Stimulated activated CD8-positive, alpha-beta memory T cell treated with anti-CD3 and anti-CD28 coated beads, Interleukin-15, amount 100 ng/mL, for 48 hours (primary cell): ENCODE measurements at places on chromosomes 5 and 9.

GRCh38 chr9:108606401-108606800 lies 249.4 kb downstream of the ACTL7B start:
- no peak for DNase-seq

DNA sequence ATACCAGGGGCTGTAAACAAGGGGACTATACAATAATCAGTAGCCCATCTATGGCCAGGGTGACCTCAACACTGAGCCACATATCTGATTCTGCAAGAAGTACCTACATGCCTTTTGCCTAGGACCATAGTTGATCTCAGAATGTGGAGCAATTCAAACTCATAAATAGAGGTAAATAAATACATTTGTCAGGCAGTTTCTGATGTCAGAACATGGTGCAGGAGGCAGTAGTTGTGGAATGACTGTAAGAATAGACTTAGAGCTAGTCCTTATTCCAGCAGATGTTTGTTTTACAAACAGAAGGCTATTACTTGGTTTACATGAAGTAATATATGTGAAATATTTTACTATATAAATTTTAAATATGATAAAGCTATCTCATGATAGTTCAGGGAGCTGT lies 330.7 kb upstream of the DAB2 start:
- DNase-seq, result no peak

GRCh38 chr9:84570482-84571154 lies 98.9 kb upstream of the NTRK2 start:
- no peak for DNase-seq

- DNase-seq, result no peak
These were observed 134.5 kb downstream of the PALM2AKAP2 start for GRCh38 chr9:109914280-109915027.

GRCh38 chr5:2006971-2007291 lies 124.2 kb upstream of the IRX4 start:
- no peak for DNase-seq
